ENCODE measurements at places on chromosomes 16 and 17.

- no peak for DNase-seq
These were observed 26.6 kb upstream of the SLC13A2 start for GRCh38 chr17:28446716-28447395.

DNA sequence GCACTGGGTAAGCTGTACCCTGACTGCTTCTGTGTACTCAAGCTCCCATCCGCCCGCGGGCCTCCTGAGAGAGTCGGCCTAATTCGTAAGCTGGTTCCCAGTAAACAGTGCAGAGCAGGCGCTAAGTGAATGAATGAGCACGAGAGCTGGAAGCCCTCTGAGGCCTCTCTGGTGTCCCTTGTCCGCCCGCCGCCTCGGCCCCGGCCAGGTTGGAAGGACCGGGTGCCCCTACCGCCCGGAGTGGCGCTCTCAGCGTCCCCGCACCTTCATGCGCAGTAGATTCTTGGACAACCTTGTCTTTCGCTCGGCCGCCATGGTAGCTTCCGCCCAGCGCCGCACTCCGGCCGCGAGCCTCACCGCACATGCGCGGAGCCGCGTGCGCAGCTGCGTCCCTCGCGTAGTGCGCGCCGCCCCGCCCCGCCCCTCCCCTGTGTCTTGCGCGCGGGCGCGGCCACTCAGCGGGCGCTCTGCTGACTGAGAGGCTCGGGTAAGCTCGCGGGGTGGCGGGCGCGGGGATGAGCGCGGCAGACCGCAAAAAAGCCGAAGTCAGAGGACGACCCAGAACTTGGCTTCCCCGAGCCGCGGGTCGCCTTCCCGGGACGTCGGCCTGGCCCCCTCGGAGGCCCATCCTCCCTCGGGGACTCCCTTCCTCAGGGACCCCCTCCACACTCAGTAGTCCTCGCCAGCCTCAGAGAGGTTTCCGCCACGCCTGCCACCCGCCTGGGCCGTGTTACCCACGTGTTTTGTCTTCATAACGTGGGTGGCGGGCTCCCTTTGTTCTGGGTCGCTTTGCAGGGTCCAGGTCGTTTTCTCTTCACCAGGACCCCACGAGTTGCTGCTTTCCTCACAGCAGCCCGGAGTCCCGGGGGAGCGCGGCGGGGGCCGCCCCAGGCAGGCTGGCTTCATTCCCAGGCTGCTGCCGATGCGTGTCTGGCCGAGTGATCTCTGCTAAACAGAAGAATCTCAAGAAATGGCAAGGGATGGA is at the start of gene MPHOSPH6:
MPHOSPH6 (minus strand) TSS at position 364 of the 985 bp plus-strand sequence; CDS start at position 315, 49 bp downstream.
- DNase-seq = peak; percentile 51

DNA sequence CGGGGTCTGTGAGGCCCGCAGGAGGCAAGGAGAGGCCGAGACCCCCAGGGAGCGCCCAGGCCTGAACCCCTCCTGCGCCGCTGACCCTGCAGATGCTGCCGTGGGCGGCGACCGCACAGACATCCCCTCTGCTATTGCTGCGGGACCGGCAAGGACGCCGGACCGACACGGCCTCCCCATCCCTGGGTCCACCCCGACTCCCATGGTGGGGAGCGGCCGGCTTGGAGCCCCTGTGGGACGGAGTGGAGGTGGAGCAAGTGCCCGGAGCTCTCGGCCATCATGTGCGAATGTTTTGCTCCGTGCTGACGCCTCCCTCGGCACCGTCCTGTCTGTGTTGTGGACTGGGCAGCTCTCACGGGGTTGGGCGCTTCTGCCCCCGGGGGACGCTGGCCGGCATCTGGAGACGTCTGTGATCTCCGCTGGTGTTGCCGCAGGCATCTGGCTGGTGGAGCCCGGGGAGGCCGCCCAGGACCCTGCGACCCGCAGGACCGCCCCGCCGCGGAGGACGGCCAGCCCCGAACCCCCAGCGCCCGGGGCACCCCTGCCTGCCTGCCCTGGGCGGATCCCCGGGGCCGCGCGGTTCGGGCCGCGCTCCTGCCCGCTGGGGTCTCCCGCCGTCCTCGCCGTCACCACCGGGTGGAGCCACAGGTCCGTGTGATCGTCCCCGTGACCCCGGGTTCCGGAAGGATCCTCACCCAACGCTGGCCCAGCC is 12.8 kb upstream of the GNG13 start:
- no peak for DNase-seq

DNA sequence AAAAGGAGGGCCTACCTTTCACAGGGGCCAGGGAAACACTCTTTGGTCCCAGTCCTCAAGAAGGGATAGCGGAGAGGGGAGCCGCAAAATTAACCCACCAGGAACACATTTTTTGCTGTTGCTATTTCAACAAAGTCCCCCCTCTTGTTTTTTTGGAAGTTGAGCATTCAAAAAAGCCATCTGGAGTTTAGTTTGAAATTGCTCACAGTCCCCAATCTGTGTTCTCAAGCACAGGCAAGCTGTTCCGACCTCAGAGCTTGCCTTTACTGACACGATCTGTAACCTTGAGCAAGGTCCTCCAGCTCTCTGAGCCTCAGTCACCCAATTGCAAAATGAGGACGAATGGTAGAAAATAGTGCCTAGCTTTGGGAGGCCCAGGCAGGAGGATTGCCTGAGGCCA is 131.1 kb downstream of the ZNF423 start:
- DNase-seq = no peak

GRCh38 chr16:17206712-17207111 is 264.0 kb downstream of the XYLT1 start:
- no peak for DNase-seq

DNA sequence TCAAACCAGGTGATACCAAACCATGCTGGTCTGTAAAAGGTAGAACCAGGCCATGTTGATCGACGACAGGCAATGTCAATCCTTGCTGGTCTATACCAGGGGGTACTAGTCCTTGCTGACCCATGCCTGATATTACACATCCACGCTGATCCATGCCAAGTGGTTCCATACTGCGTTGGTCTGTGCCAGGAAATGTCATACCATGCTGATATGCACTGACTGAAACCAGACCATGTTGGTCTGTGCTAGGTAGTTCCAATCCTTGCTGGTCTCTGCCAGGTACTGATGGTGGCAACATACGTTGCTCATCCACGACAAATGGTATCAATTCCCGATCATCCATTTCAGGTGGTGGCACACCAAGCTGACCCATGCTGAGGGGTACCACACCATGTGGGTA is 15.0 kb downstream of the QRICH2 start:
- no peak for DNase-seq

DNA sequence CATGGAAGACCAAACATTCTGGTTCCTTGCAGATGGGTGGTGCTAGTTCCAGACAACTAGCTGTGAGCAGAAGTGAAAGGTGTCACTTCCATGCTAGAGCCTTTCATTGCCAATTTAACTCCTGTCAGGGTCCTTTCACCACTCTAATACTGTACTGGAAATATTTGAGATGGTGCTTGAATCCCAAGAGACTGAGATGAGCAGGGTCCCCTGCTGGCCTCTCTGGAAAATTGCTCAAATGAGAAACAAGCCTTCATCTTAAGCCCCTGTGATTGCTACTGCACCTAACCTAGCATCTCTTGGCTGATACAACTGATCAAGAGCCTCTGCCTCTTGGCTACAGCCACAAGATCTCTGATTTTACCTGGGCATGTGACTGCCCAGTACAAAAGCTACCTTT is 7.4 kb upstream of the VAC14 start:
- no peak for DNase-seq

- no peak for DNase-seq
These were observed 11.0 kb downstream of the RNF135 start for GRCh38 chr17:30981531-30982519.

DNA sequence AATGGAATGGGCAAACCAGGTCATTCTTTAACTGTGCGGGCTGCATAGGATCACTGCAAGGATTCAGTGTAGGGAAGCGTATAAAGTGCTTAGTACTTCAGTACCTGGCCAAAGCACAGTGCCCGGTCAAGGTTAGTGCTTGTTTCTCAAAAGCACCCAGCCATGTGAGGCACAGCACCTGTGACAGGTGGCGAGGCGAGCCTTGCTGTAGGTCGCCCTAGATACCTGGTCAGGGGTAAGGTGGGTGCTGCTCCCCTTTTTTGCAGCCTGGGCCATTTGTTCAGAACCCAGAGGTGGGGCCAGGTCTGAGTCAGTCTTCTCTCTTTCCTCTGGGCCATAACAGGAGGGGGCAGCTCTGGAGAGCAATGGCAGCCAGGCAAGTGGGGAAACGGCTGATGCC is 172.0 kb downstream of the IRF8 start:
- DNase-seq = no peak

GRCh38 chr17:76137001-76137350 is 4.1 kb downstream of the FOXJ1 start:
- no peak for DNase-seq

DNA sequence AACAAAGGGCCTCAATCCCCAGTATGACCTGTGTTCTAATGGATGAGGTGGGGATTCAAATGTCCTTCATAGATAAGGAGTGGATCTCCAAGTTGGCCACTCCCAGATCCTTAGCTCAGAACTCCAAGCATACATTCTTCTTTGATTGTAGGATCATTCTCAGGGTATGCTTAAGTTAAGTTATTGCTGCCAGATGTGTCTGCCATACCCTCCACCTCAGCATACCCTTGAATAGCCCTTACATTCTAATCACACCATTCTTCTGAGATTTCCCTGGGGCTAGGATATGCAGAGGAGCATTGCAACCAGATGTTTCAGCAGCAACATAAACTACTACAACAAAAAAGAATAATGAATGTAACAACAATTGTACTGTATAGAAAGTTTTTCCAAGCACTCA is 1.6 kb upstream of the KRTAP2-4 start:
- DNase-seq = no peak

GRCh38 chr17:81322271-81323082 is 27.4 kb upstream of the SLC38A10 start:
- no peak for DNase-seq

DNA sequence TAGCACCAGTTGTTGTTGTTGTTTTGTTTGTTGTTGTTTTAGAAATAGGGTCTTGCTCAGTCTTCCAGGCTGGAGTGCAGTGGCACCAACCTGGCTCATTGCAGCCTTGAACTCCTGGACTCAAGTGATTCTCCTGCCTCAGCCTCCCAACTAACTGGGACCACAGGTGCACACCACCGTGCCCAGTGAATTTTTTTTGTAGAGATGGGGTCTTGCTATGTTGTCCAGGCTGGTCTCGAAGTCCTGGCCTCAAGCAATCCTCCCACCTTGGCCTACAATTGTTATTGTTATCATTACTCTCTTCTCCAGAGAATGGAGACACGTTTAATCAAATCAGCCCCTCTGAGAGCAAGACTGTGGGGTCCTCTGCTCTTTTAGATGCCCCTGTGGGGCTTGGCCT is 42.7 kb upstream of the EMP2 start:
- no peak for DNase-seq

GRCh38 chr17:74757931-74758847 is 9.8 kb downstream of the NHERF1 start:
- DNase-seq = no peak

DNA sequence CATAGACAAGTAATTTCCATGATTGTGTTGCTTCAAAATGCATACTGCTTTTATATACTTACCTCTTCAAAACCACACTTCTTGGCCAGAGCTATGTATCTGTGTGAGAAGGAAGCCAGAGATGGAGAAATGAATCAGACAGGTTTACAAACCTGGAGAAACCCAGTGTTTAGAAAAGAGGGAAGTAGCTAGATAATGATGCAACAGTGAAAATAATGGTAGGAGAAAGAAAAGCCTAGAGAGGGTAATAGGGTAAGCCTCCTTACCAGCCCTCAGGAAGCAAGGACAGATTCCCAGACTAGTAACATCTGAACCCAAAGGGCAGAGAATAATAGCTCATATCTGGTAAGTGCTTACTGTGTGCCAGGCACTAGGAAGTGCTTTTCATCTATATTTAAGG is 250.3 kb upstream of the CDH11 start:
- DNase-seq = no peak

GRCh38 chr17:1843947-1844346 is 14.1 kb downstream of the RPA1 start:
- no peak for DNase-seq

DNA sequence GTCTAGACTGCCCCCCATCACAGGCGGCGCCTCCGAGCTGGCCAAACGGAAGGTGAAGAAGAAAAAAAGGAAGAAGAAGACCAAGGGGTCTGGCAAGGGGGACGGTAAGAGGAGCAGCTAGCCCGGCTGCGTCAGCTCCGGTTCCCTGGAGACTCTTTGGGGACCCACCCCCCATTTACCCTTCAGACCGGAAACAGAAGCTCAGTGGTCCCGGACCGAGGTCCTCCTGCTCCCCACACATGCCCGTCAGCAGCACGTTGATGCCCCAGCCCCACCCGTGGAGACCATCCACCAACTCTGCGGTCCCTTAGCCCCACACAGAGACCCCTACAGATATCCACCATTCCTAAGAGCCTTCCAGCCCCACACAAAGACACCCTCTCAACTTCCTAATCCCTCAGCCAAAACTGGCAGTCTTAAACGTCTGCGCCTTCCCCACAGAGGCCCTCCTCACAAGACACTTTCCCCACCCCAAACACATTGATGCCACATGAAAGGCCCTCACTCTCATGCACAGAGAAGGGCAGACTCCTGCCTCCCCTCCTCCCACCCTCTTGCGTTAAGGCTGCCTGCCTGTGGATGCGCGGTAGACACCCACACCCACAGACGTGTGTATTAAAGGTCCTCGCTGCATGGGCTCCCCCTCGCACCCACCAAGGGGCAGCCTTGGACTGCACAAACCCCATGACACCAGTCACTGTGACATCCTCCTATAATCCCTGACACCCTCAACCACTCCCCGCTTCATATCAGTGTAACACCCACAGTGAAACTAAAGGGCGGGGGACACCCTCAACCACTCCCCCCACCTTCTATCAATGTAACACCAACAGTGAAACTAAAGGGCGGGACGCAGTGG is 58.2 kb upstream of the RPH3AL start:
- no peak for DNase-seq

DNA sequence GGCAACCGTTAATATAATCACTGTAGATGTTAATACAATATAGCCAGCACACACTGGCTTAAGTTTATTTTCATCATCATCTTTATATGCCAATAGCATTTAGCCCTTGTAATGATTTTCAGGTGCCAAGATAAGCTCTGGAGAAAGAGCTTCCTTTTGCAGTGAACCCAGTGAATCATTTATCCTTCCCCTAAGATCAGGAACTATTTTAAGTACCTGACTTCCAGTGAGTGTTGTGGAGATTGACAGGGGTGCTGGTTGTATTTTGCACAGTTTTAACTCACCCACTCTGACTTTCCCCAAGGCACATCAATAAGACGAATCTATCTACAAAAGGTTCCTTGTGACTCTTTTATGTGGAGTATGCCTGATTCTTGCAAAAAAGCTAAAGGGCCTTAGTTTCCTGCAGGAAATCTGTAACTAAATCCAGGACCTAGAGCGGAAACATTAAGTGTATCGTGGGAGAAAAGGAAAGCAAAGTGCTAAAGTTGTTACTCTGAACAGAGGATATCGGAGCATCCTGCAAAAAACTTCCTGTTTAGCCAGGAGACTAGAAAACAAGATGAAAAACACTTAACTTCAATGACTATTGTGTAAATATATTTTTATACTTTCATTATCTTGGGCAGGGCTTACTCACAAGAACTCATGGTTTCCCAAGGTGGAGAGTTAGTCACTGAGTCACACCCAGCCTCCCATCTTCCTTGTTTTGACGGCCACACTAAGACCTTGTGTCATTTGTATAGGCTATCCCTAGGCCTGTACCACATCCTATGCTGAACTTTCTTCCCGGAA is 183.6 kb downstream of the MAP2K6 start:
- no peak for DNase-seq

GRCh38 chr17:45883063-45883462 is 11.3 kb upstream of the MAPT start:
- DNase-seq = no peak
